NCI-H1417 (cell line): ENCODE measurements at places on chromosomes 5 and 9.

DNA sequence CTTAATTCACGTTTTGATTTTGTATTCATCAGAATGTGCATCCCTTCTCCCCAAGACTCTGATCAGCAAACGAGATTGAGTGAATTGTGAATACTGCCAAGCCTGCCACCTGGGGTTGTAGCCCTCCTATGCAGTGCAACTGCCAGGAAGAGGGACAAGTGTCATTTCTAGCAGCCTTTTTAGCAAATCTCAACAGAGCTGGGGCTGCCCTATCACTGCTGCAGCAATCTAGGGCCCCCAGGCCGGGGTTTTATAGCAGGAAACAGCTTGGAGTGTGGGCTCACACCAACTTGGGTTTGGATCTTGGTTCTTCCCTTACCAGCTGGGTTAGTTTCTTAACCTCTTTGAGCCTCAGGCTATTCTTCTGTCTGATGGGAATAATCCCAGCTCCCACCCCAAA is 4.0 kb downstream of the CSF1R start:
- DNase-seq: no peak

DNA sequence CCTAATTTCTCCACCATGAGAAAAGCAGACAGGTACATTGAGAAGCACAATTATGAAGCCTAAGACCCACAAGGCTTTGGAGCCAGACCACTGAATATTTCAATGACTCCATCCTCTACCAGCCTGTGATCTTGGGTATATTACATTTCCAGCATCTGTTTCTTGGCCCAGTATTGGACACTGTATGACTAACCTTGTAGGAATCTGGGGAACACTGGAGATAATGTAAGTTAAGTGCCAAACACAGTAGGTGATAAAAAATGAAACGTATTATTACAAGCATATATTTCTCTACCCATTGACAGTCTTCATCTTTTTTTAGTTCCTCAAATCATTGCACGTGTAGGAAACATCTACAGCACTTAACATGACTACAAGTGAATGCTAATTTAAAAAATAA is 28.6 kb upstream of the FEM1C start:
- no peak for DNase-seq

DNA sequence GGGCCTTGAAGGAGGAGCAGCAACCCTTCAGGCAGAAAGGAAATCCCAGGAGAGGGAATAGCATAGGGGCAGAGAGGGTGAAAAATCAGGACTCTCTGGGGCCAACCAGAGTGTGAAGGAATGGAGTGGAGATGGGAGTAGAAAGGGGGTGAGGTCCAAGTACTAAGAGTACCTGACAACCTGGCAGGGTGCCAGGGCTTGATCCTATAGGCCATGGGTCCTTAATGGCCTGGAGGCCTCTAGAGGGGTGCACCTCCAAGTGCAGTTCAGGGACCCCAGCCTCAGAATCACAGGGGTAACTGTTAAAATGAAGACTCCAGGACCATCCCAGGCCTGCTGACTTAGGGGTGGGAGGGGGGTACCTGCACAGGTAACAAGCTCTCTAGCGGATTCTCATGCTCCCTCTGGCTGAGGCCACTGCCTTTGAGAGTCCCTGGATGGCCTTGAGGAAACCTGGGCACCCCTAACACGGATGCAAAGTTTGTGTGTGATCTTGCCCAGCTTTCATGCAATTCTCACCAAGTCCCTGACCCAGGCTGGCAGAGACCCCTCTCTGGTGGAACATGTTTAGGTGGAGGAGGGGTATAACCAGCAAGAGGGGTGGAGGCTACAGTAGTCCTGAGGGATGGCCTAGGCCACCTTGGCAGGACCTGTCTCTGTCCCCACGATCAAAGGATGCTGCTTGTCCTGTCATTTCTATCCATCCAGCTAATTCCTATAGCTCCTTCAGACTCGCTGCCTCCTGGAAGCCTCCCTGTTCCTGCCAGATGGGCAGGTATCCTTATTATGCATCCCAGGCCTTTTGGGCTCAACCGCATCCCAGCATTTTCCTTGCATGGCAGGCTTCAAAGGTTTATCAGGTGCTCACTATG is 17.6 kb upstream of the CSF1R start:
- no peak for DNase-seq

DNA sequence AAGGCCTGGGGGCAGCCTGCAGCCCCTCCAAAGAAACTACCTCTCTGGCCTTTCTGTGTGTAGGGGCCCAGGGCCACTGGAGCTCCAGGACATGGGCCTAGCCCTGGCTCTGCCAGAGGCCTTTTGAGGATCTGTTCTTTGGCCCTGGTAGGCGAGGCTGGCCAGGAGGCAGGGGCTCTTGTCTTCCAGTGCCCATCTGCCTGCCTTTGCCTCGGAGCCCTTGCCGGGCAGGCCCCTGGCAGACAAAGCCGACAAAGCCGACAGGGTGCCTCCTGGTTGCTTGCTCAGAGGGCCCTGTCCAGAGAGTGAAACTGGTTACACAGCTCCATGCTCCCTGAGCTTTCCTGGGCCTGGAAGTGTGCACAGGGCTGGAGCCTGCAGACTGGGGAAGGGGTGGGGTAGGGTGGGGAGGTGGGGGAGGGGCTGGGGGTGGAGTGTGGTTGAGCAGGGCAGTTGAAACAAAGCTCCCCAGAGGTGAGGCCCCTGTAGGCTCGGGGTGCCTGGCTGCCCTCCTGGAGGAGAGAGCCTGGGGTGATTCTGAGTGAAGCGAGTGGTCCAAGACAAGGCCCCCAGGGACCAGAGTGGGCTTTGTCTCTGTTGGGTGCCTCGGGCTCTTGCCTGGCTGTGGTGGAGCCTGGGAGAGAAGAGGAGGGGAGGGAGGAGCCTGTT is 29.3 kb downstream of the PTPA start:
- peak; percentile 85 for DNase-seq

- DNase-seq: no peak
Observed at GRCh38 chr5:67659288-67659687, 462.7 kb upstream of the CD180 start.

GRCh38 chr5:38319491-38319890 is 61.1 kb downstream of the EGFLAM start:
- DNase-seq: no peak

DNA sequence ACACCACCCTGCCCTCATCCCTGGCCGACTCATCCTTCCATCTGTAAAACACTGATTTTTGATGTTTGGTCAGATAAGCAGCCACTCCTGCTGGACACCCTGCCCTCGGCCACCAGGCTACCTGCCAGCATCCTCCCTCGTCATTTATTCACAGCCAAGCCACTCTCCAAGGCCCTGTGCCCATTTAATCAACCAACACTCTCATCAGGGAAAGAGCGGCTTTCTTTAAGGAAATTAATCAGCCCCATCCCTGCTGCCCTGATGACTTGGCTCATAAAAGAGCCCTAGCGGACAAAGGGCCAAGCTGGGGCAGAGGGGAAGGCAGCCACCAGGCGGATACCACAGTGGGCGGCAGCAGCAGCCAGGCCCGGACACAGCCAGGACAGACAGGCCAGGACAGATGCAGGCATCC is 52.4 kb downstream of the GOLM1 start:
- DNase-seq: no peak

GRCh38 chr9:4170231-4170630 is 129.6 kb downstream of the GLIS3 start:
- DNase-seq: no peak

DNA sequence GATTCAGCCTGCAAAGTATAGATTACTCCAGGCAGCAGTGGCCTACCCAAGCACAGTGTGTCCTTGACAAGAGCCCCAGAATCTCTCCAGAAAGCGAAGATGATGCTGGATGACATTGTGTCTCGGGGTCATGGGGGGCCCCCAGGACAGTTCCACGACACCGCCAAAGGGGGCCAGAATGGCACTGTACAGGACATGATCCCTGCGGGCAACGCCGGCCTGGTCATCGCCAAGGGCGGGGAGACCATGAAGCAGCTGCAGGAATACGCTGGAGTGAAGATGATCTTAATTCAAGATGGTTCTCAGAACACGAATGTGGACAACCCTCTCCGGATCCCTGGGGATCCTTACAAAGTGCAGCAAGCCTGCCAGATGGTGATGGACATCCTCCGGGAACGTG is 107.0 kb upstream of the MTAP start:
- DNase-seq: no peak
